ENCODE measurements at places on chromosomes 2 and 18. TPM values are rescaled to one million over a fixed set of nuclear protein-coding genes. Genes with fewer than 3 reads are reported as not detected.

DNA sequence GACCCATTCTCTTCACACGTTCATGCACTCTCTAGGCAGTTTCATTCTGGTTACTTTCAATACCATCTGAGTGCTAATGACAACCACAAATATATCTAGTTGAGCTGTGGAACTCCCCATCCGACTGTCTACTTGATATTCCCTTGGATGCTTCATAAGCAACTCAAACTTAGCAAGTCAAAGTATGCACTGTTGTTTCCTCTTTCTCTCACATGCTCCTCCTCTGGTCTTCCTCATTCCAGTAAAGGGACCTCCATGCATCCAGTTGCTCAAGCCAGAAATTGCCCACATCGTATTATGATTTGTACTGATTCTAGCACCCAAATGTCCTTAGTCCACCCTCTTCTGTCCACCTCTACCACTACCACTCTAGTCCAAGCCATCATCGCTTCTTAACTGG, 22.3 kb downstream of the SEMA4F start:
- H3K4me3 ChIP-seq, result no peak overlapping the region
- H3K36me3 ChIP-seq, result peaks cover 89% of the 10 kb centered on the region
- no peak for DNase-seq
- H3K4me1 ChIP-seq, result no peaks in the 10 kb centered on the region
- no peak overlapping the region for H3K27ac ChIP-seq

DNA sequence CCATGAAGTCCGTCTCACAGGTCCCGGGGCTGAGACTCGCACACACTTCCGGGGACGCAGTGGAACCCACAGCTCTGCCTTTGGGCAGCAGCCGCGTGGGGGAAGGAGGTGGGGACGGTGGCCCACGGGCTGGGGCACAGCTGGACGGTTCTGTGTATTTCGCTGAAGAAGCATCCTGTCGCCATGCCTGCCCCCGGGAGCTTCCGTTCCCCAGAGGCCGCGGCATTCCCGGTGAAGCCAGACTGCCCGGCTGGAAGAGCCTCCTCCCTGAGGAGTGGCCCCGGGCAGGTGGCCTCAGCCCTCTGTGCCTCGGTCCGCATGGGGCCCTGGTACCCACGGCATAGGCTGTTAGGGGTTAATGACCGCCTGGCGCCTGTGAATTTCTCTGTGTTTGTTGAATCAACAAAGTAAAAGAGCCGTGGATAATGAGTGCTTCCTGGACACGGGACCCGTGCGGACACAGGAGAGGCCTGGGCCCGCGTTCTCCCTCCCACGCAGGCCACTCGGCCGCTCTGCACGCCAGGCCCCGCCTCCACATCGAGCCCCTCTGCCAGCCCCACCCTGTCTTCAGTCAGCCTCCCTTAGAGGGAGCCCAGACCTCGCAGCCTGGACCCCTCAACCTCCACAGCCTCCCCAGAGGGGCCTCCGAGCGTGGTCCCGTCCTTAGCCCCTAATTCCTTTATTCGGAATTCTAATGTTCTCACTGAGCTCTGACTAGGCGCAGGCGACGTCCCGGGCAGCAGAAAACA, 51.0 kb downstream of the KCNG2 start:
- H3K27ac ChIP-seq, result no peak overlapping the region
- H3K36me3 ChIP-seq, result no peaks in the 10 kb centered on the region
- no peak overlapping the region for H3K4me3 ChIP-seq
- no peaks in the 10 kb centered on the region for H3K27me3 ChIP-seq
- H3K4me1 ChIP-seq, result no peaks in the 10 kb centered on the region

- H3K4me1 ChIP-seq, result no peaks in the 10 kb centered on the region
- DNase-seq, result no peak
- no peak overlapping the region for H3K4me3 ChIP-seq
- no peaks in the 10 kb centered on the region for H3K27me3 ChIP-seq
Observed at GRCh38 chr18:26429535-26430226, 118.7 kb downstream of the KCTD1 start.

The ABHD1 gene
- 0.46 TPM for total RNA-seq

- no peaks in the 10 kb centered on the region for H3K4me1 ChIP-seq
- DNase-seq, result no peak
- no peak overlapping the region for H3K27ac ChIP-seq
Observed at GRCh38 chr2:31729442-31730092, 148.8 kb upstream of the SRD5A2 start.

The LRATD1 gene
- 0.37 TPM for total RNA-seq
